Right lung (tissue), 10 donors: ENCODE measurements at places on chromosomes 5 and 9.

DNA sequence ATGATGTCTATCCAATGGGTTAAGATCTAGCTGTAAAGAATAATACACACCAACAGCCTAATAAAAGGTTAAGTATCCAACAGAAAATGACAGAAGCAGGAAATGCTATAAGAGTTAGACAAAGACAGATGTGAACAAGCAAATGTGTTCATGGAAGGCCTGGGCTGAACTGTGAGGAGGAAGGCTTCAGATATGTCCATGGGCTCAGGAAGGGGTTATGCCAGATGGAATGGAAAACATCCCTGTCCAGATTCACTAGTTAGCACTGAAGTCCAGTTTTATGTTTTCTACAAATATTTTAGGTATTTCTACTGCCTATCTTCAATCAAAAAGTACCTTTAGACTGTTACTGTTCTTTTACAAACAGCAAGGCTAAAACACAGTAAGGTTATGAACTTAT is 27.1 kb downstream of the ERAP1 start:
- DNase-seq, result no peak

GRCh38 chr9:98877311-98877710 is 66.4 kb upstream of the COL15A1 start:
- no peak for DNase-seq

GRCh38 chr9:136773386-136774044 is 9.2 kb upstream of the LCN15 start:
- DNase-seq, result no peak

GRCh38 chr5:142924135-142924883 is 154.1 kb downstream of the ARHGAP26 start:
- DNase-seq, result no peak

GRCh38 chr5:141637123-141637766 is 448 bp downstream of the RELL2 start:
- DNase-seq, result no peak

GRCh38 chr9:96232539-96233241 is 69.3 kb downstream of the HSD17B3 start:
- DNase-seq, result peak; percentile 87

DNA sequence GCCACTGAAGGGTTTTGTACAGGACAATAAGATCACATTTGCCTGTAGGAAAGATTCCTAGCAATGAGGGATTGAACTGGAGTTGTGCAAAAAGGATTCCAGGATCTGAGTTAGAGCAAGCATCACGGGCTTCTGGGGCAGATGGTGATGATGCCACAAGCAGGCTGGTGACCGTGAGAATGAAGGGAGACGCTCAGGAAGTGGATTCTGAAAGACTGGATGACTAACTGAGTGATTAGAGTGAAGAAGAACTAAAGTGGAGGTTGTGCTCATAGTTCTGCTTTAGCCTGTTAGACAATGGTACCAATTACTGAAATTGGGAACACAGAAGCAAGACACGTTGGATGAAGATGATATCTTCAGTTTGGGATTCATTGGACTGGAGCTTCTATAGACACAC is 168.2 kb downstream of the CD180 start:
- no peak for DNase-seq

- no peak for DNase-seq
Observed at GRCh38 chr9:133733421-133733795, 4.7 kb downstream of the SARDH start.

DNA sequence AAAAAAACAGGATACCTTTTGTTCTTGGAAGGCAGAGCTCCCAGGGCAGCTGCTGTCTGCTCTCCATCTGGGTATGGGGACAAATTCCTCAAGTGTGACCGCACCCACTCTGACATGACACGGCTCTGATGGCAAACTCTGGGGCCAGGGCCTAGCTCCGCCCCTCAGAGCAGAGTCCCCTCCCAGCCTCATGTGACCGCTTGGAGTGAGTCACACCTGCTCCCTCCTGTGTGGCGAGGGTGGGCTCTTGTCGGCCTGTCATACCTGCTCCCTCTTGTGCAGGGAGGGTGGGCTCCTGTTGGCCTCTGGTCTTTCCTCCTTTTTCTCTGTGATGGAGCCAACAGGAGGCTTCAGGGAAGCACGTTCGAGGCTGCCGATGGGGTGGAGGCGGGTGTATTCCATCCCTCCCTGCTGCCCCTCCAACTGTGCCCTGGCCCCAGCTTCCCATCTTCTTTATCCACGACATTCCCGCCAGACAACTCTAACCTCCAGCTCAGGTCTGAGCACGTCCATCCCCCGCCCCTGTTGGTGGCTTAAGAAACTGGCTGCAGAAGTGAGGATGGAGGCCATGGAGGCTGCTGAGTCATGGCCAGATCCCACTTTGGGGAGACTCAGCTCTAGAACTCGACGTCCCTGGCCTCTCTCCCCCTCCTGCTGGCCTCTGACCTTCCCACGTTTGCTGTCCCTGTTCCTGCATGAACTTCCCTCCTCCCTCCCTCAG is 65.3 kb downstream of the OLFM1 start:
- no peak for DNase-seq

DNA sequence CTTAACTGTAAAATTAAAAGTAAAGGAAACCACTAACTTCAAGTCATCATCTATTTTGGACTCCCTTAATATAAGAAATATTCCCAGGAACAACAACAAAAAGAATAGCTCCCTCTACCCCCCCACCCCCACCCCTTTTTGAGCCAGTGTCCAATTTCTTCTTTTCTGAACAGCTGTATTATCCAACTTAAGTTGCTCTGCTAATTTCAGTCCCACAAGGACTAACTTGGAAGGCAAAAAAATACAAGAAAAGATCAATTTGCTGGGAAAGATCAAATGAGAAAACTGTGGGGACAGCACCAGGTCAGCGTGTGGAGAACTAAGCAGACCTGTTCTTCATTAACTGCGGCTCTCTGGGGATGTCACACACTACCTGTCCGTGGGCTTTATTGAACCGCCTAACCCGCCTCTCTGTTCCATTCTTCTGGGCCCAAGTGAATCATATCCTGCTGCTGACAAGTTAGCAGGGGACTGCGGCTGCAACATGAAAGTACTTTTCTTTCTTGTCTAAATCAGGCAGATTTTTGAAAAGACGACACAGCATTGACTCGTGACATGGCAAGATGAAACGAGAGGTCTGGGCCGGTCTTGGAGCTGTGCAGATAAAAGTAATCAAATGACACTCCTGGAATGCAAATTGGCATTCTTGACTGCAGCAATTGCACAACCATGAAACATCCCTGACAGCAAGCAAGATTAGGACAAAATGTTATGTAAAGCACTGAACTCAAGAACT is 2.7 kb downstream of the BNC2 start:
- DNase-seq, result peak; percentile 41

DNA sequence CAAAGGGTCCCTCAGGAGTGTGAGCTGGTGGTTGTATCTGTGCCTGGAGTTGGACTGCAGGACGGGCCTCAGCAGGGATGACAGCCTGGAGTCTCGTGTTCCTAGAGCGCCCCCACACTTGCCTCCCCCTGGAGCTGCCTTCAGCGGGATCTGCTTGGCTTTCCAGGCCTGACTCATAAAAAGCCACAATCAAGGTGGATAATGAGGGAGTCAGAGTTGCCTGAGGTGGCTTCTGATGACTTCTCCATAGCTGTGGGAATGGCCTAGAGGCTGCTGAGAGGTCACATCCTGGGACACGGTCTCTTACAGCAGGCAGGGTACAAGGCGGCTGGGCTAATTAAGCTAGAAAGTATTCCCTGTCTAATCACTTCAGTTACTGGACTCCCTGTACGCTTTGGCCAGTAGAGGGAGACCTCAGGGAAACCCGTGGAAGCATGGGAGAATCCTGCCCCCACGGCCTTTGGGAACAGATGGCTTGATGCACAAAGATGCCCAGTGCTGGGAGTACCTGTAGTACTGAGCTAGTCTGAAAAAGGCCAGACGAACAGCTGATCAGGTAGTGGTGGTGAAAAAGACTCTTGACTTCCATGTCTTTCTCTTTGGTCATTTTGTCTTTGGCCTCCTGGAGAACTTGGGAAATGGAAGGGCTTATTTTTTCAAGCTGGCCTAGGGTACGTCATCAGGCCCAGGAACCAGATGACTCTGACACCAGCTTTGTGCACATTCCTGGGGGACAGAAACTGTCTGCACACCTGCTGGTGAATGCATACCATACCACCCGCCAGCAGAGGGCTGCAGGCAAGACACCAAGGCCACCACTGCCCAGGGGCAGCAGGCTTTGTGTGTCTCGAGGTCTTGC is 16.1 kb upstream of the FRRS1L start:
- DNase-seq, result no peak

- DNase-seq, result no peak
Observed at GRCh38 chr9:109926421-109926869, 146.4 kb downstream of the PALM2AKAP2 start.

- no peak for DNase-seq
Observed at GRCh38 chr9:19619221-19619620, 169.6 kb downstream of the SLC24A2 start.

DNA sequence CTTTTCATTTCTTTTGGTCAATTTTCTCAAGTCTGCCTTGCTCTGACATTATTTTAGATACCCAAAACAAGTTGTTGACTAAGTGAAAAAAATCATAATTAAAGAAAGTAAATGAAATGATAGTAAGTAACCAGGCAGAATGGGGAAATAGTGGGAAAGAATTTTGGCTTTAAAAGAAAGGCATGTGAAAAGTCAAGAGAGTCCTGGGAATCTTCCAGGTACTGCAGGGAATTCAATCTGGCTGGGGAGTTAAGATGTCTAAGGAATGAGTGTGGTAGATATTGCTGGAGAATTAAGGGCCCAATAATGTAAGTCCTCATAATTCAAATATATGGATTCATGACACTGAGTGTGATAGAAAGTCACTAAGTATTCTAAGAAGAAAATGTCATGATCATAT is 123.1 kb upstream of the PAPPA start:
- DNase-seq, result no peak

DNA sequence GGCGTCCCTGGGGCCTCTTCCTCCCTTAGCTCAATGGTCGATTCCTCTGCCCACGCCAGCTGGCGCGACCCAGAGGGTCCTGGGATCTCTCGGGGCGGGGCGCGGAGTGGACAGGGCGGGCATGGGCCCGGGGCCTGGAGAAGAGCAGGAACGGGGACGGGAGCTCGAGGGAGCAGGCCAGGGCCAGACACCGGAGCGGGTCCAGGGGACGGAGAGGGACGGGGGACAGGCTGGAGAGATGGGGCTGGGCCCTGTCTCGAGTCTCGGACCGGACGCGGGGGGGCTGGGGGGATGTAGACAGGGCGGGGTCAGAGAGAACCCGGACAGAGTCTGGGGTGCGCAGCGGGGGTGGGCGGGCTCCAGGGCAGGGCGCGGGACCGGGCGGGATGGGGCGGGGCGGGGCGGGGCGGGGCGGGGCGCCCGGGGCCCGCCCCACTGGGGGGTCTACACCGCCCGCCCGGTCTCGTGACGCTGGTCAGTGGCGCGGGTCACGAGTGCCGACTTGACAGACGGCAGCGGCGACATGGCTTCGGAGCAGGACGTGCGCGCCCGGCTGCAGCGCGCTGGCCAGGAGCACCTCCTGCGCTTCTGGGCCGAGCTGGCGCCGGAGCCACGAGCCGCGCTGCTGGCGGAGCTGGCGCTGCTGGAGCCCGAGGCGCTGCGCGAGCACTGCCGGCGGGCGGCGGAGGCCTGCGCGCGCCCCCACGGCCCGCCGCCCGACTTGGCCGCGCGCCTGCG is at the start of gene UAP1L1:
Gene UAP1L1 (plus strand): TSS at position 508 of the 738 bp plus-strand sequence. CDS start 16 bp downstream, at position 524.
- DNase-seq, result peak; percentile 55

- DNase-seq, result no peak
Observed at GRCh38 chr9:101476576-101477208, 41.1 kb upstream of the ALDOB start.

GRCh38 chr5:3126639-3127038 is 375.2 kb upstream of the IRX2 start:
- no peak for DNase-seq

- no peak for DNase-seq
Observed at GRCh38 chr9:100277166-100277979, 75.4 kb downstream of the TEX10 start.

DNA sequence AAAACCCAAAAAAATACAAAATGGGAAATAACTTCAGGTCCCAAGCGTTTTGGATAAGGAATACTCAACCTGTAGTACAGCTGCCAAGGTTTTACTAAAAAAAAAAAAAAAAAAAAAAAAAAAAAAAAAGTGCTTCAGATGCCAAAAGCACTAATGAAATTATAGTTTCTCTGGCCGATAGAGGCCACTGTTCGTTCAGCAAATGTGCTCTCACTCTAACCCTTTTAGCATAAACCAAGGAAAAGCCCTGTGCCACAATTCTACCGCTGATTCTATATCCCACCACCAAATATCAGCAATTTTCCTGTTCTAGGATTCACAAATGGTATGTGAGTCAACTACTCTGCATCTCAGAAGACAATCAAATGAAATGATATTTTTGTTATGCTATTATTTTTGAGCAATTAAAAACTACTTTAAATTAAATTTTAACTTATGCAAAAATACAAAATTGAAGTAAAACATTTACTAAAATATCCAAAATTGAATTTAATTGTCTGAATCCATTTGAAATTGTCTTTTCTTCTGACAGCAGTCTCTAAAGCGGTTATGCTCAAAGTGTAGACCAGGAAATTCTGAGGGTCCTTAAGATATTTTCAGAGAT is 79.8 kb downstream of the RICTOR start:
- peak; percentile 48 for DNase-seq

GRCh38 chr5:74966141-74967026 is 86.0 kb downstream of the GCNT4 start:
- DNase-seq, result no peak

DNA sequence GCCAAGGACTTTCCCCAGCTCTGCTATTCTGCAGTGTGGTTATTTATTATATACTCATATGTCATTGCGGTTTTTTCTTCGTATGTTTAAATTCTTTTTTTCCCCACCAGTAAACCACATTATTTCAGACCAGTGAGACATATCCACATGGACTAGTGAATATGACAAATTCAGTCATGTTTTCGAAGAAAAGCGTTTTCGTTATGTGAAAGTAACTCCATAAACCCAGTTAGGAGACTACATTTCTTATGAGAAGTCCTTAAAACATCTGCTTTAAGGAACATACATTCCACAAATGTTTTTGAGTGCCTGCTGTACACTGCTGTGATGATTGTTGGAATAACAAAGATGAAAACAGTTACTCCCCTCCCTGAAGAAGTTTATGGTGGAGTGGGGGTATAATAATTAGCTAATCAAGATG is 591.8 kb upstream of the CLINT1 start:
- DNase-seq, result no peak

GRCh38 chr5:17891881-17892280 is 257.6 kb downstream of the TAF11L14 start:
- no peak for DNase-seq

GRCh38 chr9:128992995-128993394 is 35.1 kb downstream of the SH3GLB2 start:
- no peak for DNase-seq

- no peak for DNase-seq
Observed at GRCh38 chr9:72268961-72269360, 96.0 kb downstream of the ZFAND5 start.

DNA sequence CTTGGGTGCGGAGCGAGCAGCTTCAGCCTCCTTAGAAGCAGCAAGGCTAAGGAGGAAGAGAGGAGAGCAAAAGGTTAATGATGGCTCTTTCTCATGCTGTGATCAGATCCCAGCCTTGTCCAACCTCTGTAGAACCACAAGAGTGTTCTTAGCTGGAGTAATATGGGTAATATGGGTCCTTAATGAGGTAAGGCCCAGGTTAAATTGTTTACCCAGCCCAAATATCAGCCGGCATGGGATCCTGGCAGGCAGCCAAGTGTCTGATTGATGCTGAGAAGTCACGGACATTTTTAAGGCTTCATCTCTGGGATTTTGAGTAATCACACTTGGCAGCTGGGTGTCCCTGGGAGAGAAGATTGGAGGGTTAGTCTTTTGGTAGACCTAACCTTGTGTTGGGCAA is 32.3 kb downstream of the GLRA1 start:
- no peak for DNase-seq

- no peak for DNase-seq
Observed at GRCh38 chr9:116958881-116959280, 271.8 kb downstream of the TRIM32 start.
